ENCODE measurements at places on chromosomes 16 and 17.

GRCh38 chr17:1713878-1714426, 3.8 kb upstream of the TLCD2 start:
- no peak for DNase-seq

DNA sequence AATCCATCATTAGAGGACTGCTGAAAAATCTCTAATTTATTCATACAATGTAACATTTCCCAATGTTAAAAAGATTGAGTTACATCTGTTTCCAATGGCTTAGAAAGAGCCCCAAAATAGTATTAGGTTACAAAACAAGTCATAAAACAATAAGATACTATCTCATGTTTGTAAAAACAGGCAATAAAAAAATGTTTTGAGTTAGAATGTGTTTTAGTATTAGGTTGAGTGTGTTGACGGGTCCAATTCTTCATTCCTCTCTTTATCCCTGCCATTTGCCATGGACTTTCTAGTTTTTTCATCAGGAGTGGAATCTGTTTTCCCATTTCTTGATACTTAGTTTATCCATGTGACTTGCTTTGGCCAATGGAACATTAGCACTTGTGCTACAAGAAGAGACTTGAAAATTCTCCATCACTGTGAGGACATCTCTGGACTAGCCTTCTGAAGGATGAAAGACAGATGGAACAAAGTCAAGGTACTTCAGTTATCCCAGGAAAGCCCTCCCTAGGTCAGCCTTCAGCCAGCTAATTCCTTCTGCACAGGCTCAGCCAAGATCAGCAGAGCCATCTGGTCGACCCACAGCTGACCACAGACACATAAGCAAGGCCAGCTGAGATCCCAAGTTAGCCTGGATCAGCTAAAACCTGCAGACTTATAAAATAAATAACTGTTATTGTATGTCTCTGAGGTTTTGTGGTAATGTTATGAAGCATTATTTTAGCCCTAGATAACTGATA, 83.3 kb downstream of the HS3ST3A1 start:
- DNase-seq: peak; percentile 25

- DNase-seq: no peak
Observed at GRCh38 chr16:79093554-79093967, 507.0 kb downstream of the MAF start.

GRCh38 chr16:11757671-11758545, 15.3 kb upstream of the TXNDC11 start:
- no peak for DNase-seq

DNA sequence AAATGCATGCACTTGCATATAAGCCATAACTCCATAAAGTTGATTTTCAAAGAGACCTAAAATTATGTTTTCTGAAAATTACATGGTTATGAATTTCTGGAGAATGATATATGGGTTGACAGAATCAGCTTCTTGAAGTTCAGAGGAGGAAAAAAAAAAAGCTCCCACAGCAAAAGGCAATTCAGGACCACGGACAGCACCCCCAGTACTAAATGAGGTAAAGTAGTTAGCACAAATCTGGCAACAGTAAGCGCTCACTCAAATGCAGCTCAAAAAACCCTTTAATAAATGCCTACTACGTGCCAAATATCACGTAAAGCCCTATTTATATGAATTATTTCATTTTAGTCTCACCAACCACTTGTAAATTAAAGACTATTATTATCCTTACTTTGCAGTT, 135.2 kb downstream of the SHISA9 start:
- peak; percentile 9 for DNase-seq

DNA sequence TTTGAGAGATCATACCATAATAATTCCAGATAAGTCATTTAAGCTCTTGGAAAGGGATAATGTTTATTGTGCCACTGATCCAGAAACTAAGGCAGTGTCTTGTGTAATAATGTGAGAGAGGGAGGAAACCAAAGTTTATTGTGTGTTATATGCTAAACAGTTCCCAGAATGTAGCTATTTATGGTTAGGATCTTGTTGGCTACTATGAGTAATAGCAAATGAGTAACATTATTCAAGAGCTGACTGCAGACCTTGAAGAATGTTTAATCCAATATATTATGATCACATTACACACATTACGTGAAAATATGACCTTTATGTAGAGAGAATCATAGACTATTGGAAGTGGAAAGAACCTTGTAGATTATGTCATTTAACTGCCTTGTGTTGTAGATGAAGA, 139.5 kb downstream of the BCAS3 start:
- peak; percentile 35 for DNase-seq

DNA sequence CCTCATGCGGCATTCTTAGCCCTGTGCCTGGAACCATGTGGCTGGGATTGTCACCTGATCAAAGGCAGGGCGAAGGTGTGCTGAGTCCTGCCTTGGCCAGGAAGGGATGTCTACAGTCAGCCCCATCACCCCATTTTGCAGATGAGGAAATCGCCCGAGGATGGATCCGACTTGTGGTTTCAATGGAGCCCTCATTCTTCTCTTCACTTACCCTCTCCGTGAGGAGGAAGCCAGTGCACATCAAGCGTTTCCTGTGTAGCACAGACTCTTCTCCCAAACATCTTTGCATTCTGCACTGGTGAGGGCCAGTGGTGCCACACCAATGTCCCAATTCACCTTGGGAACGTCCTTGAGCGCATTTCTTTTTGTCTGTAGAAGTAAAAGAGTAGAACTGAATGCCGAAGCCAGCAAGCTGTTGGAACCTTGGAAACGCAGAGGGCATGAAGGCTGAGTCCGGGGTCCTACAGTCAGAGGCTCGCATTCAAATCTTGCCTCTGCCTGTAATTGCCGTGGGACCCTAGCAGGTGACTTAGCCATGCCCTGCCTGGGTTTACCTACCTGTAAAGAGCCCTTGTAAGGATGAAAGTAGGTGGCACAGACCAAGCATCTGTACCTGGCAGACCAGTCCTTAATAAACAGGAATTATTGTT, 85.4 kb downstream of the IRF8 start:
- DNase-seq: no peak

DNA sequence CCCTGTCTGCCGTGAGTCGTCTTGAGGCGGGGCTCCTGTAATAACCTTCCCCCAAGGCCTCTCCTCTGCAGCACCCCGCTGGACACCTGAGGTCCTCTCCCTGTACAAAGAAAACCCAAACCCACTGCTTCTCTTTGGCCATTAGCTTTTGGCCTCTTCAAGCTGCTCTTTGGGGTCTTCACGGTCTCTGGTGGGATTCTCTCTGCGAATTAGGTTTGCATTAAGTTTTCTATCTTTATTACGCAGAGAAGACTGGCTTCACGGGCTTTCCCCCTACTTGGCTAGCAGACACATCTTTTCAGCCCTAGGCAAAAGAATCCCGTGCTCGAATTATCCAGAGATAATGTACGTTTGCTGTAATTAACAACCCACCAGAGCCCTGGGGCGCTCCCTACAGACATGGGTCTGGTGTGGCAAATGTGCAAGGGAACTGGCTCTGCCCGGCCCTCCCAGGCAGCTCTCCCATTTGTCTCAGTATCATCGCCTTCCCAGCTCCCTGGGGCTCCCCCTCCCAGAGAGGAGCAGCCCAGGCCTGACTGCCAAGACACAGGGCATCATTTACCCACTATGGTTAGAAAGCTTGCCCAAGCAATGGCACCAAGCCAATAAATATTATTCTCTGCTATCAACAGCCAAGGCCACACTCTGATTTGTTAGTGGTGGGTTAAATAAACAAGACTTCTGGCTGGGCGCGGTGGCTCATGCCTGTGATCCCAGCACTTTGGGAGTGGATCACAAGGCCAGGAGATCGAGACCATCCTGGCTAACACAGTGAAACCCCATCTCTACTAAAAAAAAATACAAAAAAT, 24.7 kb upstream of the KLHDC4 start:
- DNase-seq: no peak

GRCh38 chr16:3112058-3112880, at the start of gene ZNF205:
TSS of gene ZNF205 (plus strand) at chr16:3112586. CDS start at chr16:3113431, 845 bp downstream.
- no peak for DNase-seq

GRCh38 chr17:34474706-34475105, 104.7 kb upstream of the TMEM132E start:
- no peak for DNase-seq

GRCh38 chr16:84270071-84270470, 24.6 kb upstream of the WFDC1 start:
- no peak for DNase-seq

GRCh38 chr16:70494777-70495176, 28.6 kb downstream of the COG4 start:
- no peak for DNase-seq

GRCh38 chr16:8767176-8767575, 30.3 kb downstream of the TMEM186 start:
- DNase-seq: no peak

DNA sequence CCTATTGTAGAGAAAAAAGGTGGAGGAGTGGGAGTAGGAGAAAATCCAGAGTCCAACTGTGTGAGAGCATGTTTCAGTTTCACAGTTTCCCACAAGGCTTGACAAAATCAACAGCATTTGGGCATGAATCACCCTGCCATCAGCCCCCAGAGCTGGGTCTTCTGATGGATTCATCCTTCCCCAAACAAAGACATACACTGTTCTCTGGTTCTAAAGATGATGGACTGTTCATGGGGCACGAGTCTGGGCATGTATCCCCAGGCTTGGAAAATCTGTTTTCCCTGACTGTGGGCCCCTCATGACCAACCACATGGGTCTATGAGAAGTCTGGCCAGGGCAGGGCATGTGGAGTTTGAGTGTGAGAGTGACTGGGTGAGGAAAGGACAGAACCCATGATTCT, 210.4 kb upstream of the IRX5 start:
- no peak for DNase-seq

DNA sequence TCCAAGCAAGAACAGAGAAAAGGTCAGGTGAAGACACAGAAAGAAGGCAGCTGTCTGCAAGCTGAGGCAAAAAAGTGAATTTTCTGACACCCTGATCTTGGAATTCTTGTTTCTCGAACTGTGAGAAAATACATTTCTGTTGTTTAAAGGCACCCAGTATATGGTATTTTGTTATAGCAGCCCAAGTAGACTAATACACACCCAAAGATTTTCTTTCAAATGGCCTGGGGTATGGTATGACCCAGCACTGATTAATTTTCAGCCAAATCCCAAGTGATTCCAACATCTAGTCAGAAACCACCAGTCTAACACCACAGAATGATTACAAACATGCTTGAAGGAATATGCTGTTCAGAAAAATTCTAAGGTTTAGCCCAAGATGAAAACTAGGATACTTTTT, 36.8 kb downstream of the TRIM37 start:
- DNase-seq: no peak

- no peak for DNase-seq
Observed at GRCh38 chr17:17837966-17838962, 1.5 kb upstream of the SREBF1 start.

- no peak for DNase-seq
Observed at GRCh38 chr17:1030684-1031532, 34.0 kb downstream of the TIMM22 start.

DNA sequence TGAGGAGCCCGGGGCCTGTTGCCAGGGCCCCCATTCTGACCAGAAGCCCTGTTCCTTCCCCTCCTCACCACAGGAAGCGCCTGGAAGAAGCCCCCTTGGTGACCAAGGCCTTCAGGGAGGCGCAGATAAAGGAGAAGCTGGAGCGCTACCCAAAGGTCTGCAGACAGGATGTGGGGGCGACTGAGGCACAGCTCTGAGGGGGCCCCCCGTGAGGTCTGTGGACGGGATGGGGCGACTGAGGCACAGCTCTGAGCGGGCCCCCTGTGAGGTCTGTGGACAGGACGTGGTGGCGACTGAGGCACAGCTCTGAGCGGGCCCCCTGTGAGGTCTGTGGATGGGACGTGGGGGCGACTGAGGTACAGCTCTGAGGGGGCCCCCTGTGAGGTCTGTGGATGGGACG, 13.3 kb downstream of the CENPX start:
- DNase-seq: no peak

- no peak for DNase-seq
Observed at GRCh38 chr17:10336393-10336792, 36.4 kb downstream of the MYH13 start.

- no peak for DNase-seq
Observed at GRCh38 chr17:63153488-63153887, 187.5 kb downstream of the TANC2 start.

DNA sequence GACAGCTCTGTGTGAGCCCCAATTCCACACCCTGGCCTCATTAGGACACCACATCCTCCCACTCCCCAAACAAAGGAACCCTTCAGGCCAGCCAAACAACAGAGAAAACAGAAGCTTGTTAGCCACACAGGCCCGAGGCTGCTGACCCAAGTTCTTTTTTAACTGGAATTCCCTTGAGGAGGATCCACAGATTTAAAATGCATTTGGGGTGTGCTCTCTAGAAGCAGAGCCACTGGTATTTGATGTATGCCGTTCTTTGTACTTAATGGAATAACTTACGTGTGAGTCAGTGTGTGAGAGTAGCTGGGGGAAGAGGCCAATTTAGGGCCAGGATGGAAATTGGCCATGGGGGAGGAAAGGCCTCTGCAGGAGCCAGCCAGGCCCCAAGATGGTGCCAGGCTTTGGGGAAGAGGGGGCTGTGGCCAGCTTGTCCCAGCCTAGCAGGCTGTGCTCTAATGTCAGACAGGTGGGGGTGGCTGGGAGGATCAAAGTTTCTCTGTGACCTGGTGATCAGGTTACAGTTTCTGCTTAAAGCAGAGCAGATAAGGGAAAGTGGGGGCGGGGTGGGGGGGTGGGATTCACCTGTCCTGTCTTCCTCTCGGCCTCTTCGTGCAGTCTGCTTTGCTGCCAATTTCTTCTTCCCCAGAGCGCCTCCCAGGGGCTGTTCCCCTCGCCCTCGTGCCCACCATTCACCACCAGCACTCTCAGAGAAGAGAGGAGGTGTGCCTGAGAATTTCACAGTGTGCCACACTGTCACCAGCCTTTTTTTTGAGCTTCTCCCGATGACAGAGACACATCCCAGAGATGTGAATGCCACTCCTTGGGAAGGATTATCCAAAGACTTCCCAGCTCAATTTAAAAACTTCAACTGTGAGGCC, 50.8 kb downstream of the TOM1L2 start:
- DNase-seq: peak; percentile 84

- DNase-seq: no peak
Observed at GRCh38 chr17:66923886-66924285, 40.6 kb upstream of the CACNG4 start.

Data from HFF-Myc (cell line).